ENCODE measurements at places on chromosomes 3 and 15. TPM values are rescaled to one million over a fixed set of nuclear protein-coding genes. Genes with fewer than 3 reads are reported as not detected.
A peak's percentile ranks its signal among the peaks of the same experiment; 100 is the strongest.

Gene XCR1
- not detected for polyA plus RNA-seq

Gene C3orf49
- not detected for polyA plus RNA-seq

Gene PTPRG
- not detected for polyA plus RNA-seq

Gene KCNAB1
- 0.32 TPM for polyA plus RNA-seq

Gene INKA1
- 1.1 TPM for polyA plus RNA-seq

Gene SLC28A1
- polyA plus RNA-seq: not detected

Gene CNTN6
- not detected for polyA plus RNA-seq

DNA sequence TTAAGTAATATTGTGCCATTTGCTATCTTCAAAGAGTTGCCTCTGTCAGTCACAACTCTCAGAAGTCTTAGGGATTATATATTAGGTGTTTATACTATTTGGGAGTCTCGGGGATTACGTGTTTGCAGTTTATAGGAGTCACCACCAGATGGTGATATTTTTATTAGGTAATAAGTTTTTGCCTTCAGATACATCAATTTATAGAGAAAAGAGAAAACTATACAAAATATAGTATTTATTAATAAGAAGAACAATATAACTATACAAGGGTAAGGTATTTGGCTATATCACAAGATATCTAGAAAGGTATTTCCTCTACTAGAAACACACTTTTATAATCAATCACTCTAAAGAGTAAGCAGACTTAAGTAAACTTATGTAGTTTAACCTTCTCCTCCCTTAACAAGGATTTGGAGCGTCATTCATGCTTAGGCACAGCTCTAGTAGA, 10.7 kb upstream of the DHX36 start:
- no peak for DNase-seq
- H3K36me3 ChIP-seq: no peaks in the 10 kb centered on the region
- no peaks in the 10 kb centered on the region for H3K27me3 ChIP-seq
- no peak overlapping the region for H3K27ac ChIP-seq
- no peak overlapping the region for H3K4me3 ChIP-seq

DNA sequence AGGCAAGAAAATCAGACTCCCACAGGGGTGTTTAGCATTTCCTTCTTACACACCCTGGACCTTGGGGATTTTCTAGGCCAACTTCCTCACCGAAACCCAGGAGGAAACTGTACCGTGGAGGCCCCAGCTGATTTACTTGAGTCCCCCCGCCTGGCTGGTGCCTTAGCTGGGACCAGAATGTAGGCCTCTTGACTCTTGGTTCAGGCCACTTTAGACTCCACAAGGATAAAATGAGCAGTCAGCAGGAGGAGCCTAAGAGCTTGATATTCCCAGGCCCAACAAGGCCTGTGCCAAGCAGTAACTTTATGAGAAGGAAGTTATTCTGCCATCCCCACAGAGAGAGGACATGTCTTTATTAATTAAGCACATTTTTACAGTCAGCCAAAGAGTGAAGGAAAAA, 4.6 kb upstream of the APBA2 start:
- H3K4me1 ChIP-seq: peaks cover 19% of the 10 kb centered on the region
- no peak for DNase-seq
- no peaks in the 10 kb centered on the region for H3K36me3 ChIP-seq
- H3K27ac ChIP-seq: no peak overlapping the region
- H3K27me3 ChIP-seq: no peaks in the 10 kb centered on the region

DNA sequence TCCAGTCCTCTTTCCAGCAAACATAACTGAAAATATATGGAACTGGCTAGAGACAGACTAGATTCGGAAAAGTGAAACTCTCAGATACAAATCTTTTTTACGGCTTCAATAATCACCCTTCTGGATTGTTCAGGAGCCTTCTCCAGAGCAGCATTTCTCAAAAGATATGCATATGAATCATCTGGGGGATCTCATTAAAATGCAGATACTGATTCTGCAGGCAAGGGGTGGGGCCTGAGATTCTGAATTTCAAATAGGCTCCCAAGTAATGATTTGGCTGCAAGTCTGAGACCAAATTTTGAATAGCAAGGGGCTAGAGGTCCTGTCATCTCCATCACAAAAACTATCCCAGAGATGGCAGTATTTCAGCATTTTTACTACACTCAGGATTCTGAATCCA, 165.4 kb downstream of the CTNNB1 start:
- no peak overlapping the region for H3K4me3 ChIP-seq
- no peaks in the 10 kb centered on the region for H3K4me1 ChIP-seq
- H3K27me3 ChIP-seq: no peaks in the 10 kb centered on the region

- DNase-seq: no peak
- no peaks in the 10 kb centered on the region for H3K4me1 ChIP-seq
- H3K36me3 ChIP-seq: no peaks in the 10 kb centered on the region
- no peak overlapping the region for H3K27ac ChIP-seq
These were observed 3.2 kb downstream of the PTPRG start for GRCh38 chr3:61564395-61565059.

DNA sequence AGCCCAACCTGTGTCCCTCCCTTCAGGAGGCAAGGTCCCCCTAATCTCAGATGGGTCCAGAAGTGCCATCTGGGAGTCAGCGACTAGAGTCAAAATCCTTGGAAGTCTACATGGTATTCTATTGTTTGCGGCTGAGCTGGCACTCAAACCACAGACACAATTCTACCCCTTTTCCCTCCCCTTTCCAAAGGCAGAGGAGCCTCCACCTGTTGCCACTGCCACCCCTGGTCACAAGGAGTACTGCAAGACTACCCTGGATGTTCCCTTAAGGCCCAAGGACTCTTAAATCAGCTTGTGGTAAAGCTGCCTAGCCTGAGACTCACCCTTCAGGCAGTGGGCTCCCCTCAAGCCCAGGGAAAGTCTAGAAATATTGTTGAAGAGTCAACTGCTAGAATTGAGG, 4.3 kb upstream of the OR5H6 start:
- H3K27ac ChIP-seq: no peak overlapping the region
- no peak for DNase-seq
- H3K36me3 ChIP-seq: no peaks in the 10 kb centered on the region
- H3K27me3 ChIP-seq: no peaks in the 10 kb centered on the region
- H3K4me1 ChIP-seq: no peaks in the 10 kb centered on the region

DNA sequence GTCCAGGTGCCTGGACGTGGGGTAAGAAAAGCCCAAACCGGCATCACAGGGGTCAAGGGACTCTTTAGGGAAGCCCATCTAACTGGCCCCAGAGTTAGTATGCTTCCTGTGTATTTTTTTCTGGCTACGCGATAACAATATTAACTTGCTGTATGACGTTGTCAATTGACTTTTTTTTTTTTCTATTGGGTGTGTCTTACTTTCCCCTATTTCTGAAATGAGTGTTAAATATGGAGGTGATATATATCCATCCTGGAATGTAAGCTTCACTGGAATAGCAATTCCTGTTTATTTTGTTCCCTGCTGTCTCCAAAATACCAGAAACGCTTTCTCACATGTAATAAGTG, 598 bp upstream of the GMNC start:
- H3K27ac ChIP-seq: no peak overlapping the region
- no peak for DNase-seq
- no peaks in the 10 kb centered on the region for H3K36me3 ChIP-seq
- no peaks in the 10 kb centered on the region for H3K4me1 ChIP-seq

GRCh38 chr3:80771085-80771484, 990.4 kb downstream of the GBE1 start:
- no peak for DNase-seq
- H3K4me1 ChIP-seq: no peaks in the 10 kb centered on the region
- no peaks in the 10 kb centered on the region for H3K27me3 ChIP-seq

DNA sequence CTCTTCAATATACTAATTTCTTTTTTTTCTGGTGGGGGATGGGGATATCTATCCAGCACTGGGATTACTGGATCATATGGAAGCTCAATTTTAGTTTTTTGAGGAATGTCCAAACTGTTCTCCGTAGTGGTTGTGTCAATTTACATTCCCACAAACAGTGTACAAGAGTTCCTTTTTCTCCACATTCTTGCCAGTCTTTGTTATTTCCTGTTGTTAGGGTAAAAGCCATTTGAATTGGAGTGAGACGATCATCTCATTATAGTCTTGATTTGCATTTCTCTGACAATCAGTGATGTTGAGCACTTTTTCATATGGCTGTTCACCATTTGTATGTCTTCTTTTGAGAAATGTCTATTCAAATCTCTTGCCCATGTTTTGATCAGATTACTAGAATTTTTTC, 12.8 kb upstream of the WDR49 start:
- no peak overlapping the region for H3K27ac ChIP-seq
- DNase-seq: no peak
- no peaks in the 10 kb centered on the region for H3K27me3 ChIP-seq

GRCh38 chr3:186442162-186442561, 80.1 kb upstream of the DGKG start:
- H3K4me1 ChIP-seq: no peaks in the 10 kb centered on the region
- H3K27ac ChIP-seq: no peak overlapping the region
- no peaks in the 10 kb centered on the region for H3K27me3 ChIP-seq
- no peak overlapping the region for H3K4me3 ChIP-seq
- no peak for DNase-seq

- H3K36me3 ChIP-seq: no peaks in the 10 kb centered on the region
- H3K27ac ChIP-seq: no peak overlapping the region
- no peak overlapping the region for H3K4me3 ChIP-seq
- no peak for DNase-seq
These were observed 229.1 kb upstream of the IGF1R start for GRCh38 chr15:98419173-98419780.

- H3K27me3 ChIP-seq: no peaks in the 10 kb centered on the region
- H3K36me3 ChIP-seq: no peaks in the 10 kb centered on the region
- no peak overlapping the region for H3K27ac ChIP-seq
These were observed 99.3 kb upstream of the CHRNA7 start for GRCh38 chr15:31930967-31931366.

DNA sequence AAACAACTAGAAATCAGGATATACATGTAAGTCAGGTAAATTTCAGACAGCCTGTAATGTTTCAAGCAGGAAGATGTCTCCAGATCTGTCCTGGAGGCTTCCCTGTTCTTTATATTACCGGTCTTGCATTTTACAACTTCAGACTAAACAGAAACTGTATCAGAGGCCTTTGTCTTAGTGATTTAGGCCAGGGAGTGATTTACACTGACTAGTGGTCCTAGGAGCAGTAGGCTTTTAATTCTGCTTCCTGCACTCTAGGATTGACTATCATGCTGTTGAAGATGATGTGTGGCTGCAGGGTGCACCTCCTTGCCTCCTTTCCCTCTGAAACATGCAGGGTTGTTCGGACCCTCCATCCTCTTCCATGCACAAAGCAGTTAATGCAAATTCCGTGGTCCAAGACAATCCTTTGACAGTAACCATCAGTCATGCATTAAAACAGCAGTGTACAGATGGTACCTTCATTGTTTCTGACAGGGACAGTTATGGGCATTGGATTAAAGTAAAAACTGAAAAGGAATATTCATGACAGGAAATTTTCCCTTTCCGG, 27.6 kb downstream of the CHRNA7 start:
- DNase-seq: no peak
- H3K27ac ChIP-seq: no peak overlapping the region
- peaks cover 5% of the 10 kb centered on the region for H3K27me3 ChIP-seq

DNA sequence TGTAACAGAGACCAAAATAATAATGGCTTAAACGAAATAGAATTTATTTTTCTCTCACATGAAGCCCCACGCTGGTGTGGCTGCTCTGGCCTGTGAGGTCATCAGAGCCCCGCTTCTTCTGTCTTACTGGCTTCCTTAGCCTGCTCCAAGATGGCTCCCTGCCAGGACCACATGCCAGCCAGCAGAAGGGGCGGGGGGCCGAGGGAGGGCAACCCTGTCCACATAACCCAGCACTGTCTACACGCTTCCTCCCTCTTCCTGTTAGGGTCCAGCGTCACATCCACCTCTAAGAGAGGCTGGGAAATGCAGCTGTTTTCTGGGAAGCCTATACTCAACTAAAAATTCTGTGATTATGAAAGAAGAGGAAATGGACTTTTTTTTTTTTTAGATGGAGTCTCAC, 107.9 kb upstream of the DLG1 start:
- DNase-seq: no peak
- no peaks in the 10 kb centered on the region for H3K27me3 ChIP-seq
- H3K4me3 ChIP-seq: no peak overlapping the region
- no peaks in the 10 kb centered on the region for H3K36me3 ChIP-seq

DNA sequence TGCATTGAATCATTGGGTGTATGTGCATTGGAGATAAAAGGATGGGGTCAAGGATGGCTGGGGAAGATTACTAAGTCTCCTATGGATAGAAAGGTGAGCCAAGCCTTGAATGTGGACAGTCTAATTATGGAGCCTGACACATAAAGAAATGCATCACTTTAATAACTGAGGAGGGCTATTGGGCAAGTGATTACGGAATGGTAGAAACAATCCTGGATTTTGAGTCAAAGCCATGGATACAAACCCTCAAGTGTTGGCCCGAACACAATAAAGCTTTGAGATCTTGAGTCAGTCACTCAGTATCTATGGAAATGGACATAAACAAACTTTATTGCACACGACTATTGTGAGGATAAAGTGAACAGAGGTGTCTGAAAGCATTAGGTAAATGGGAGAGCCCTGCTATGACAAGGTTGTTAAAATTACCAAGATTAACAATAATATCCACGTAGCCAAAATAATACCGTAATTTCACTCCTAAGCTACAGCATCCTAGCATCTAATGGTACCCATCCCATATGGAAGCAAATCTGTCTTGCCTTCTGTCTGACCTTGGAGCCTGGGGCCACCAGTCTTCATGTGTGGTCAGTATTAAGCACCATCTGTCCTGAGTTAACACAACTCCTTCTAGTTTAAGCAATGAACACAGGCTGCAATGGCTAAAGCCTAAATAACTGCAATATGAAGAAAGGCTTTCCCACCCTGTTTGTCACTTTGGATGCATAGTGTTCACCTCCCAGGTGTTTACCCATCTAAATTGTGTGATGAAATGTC, 136.9 kb upstream of the PRICKLE2 start:
- H3K27me3 ChIP-seq: no peaks in the 10 kb centered on the region
- no peak for DNase-seq
- H3K27ac ChIP-seq: no peak overlapping the region
- H3K36me3 ChIP-seq: no peaks in the 10 kb centered on the region

GRCh38 chr15:38650936-38651327, 86.3 kb upstream of the RASGRP1 start:
- no peaks in the 10 kb centered on the region for H3K36me3 ChIP-seq
- peak overlapping the region; percentile 12 for H3K27ac ChIP-seq
- DNase-seq: no peak
- no peaks in the 10 kb centered on the region for H3K27me3 ChIP-seq

DNA sequence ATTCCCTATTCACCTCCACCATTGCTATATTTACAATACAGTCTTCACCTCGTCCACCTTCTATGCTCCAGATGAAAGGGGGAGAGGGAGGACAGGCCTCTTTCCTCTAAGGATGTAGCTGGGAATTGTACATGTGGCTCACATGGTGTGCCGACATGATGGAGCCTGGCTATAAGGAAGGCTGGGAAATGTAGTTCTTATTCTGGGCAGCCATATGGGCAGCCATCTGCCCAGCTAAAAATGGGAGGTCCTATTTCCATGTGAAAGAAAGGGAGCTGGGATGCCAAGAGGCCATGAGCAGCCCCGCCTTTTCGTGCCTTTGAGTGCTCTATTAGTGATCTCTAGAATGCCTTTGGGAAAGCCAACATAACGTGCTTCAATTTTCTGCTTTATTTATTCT, 27.1 kb upstream of the MGLL start:
- no peaks in the 10 kb centered on the region for H3K36me3 ChIP-seq
- no peaks in the 10 kb centered on the region for H3K27me3 ChIP-seq
- no peak for DNase-seq
- no peak overlapping the region for H3K27ac ChIP-seq
